ENCODE measurements at places on chromosomes 11 and 22. TPM values are rescaled to one million over a fixed set of nuclear protein-coding genes. Genes with fewer than 3 reads are reported as not detected.

Gene TUB
- 6.4 TPM for total RNA-seq

Gene CTNND1
- total RNA-seq: 53.6 TPM

Gene OR52N4
- total RNA-seq: not detected

Gene ENTHD1
- total RNA-seq: not detected

Gene OR10A2
- not detected for total RNA-seq

Gene TRIM51
- not detected for total RNA-seq

Gene OR51E2
- not detected for total RNA-seq

Gene OR5AL1
- not detected for total RNA-seq

Gene CSTF3
- 25.8 TPM for total RNA-seq

Gene MUC2
- total RNA-seq: 0.21 TPM

Gene SCGB1A1
- total RNA-seq: not detected

Gene ACRV1
- total RNA-seq: not detected

Gene CYTH4
- 0.56 TPM for total RNA-seq

Gene PHETA2
- total RNA-seq: not detected

Gene SLC22A12
- not detected for total RNA-seq

Gene THOC5
- total RNA-seq: 27.9 TPM

Gene PHLDA2
- total RNA-seq: 113 TPM

Gene CLTCL1
- total RNA-seq: 5.8 TPM

Gene BLID
- total RNA-seq: not detected

Gene TYR
- not detected for total RNA-seq

Gene PVALB
- total RNA-seq: not detected

Gene PDE2A
- total RNA-seq: 2.3 TPM

Gene ATM
- total RNA-seq: 6.9 TPM

Gene CCDC73
- not detected for total RNA-seq

Gene ADAMTS15
- 4.7 TPM for total RNA-seq

Gene OR8B8
- total RNA-seq: not detected

Gene CPT1A
- 28.7 TPM for total RNA-seq

Gene OR5B3
- not detected for total RNA-seq

Gene MAJIN
- total RNA-seq: not detected

Gene APOL5
- not detected for total RNA-seq

Gene SYVN1
- total RNA-seq: 27.8 TPM

Gene OR6A2
- total RNA-seq: not detected

Gene CPT1B
- total RNA-seq: 12.3 TPM

Gene OR56B4
- not detected for total RNA-seq

Gene MRGPRE
- not detected for total RNA-seq

Gene LRRC75B
- 8.4 TPM for total RNA-seq

Gene ESAM
- total RNA-seq: 13.1 TPM

Gene POTEH
- not detected for total RNA-seq

Gene KCNQ1OT1
- 0.05 TPM for total RNA-seq

Gene RAB38
- 1.0 TPM for total RNA-seq

Gene CTSW
- total RNA-seq: not detected

Gene OR52E8
- total RNA-seq: not detected

Gene PATZ1
- 17.2 TPM for total RNA-seq

Gene NLRP6
- not detected for total RNA-seq

Gene CD248
- total RNA-seq: not detected

Gene SMIM38
- not detected for total RNA-seq

Gene CCDC116
- 0.06 TPM for total RNA-seq

Gene C11orf65
- total RNA-seq: 0.50 TPM

Measured in A549 treated with Mapracorat at 1 μM for 4 hours (cell line).